Epithelial cell of proximal tubule (primary cell): ENCODE measurements at places on chromosomes 5 and 9. TPM values are rescaled to one million over a fixed set of nuclear protein-coding genes. Genes with fewer than 3 reads are reported as not detected.

LHX6 gene
- total RNA-seq = 0.06 TPM in 1 of 2 replicates, not detected in the other

TLX3 gene
- total RNA-seq = 0.87 TPM in 1 of 2 replicates, not detected in the other

SUSD3 gene
- total RNA-seq = 1.4 and 2.9 TPM in 2 replicates

TAF11L5 gene
- not detected in 2 replicates for total RNA-seq

SPEF2 gene
- total RNA-seq = 0.87 and 2.3 TPM in 2 replicates
